HS-5 (cell line): ENCODE measurements at places on chromosomes 5 and 9.

GRCh38 chr9:134909511-134910481 is 7.9 kb downstream of the FCN1 start:
- DNase-seq = no peak

GRCh38 chr5:6941631-6942030 is 228.4 kb downstream of the TENT4A start:
- no peak for DNase-seq

DNA sequence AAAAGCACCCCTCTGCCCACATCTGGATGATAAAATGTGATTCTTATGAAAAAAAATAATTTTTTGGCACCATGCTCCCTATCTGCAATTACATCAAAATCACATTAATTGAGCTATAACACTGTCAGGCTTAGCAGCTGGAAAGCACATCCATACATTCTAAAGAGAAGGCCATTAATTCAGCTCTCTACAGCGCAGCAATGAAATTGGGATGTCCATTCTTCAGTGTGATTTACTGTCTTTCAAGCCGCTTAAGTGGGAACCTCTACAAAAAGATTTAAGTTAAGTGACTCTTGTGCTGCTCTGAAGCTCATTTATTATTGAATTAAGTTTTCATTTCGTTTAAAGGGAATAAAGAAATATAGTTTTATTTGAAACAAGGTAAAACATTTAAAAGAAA is 171.3 kb downstream of the EBF1 start:
- no peak for DNase-seq

DNA sequence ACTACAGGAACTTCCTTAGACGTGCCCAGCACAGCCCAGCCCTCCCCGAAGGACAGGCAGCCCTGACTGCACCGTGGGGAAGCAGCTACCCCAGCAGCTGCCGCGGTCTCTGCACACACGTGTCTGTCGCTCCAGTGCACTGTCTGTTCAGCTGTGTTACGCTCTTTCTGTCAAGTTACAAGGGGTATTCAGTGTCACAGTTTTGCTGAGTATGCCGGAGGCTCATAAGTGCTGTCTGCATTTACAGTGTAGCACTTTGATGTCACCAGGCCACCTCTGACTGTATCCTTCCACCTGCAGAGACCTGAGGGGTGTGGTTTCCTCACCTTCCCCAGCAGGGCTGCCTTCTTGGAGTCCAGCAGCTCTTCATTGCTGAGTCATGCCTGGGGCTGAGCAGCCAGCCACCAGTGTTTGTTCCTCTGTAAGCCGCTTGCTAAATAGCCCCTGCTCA is 126.8 kb downstream of the EHMT1 start:
- DNase-seq = no peak

- DNase-seq = peak; percentile 69
These were observed 155.3 kb downstream of the ADAMTS12 start for GRCh38 chr5:33736510-33736909.

DNA sequence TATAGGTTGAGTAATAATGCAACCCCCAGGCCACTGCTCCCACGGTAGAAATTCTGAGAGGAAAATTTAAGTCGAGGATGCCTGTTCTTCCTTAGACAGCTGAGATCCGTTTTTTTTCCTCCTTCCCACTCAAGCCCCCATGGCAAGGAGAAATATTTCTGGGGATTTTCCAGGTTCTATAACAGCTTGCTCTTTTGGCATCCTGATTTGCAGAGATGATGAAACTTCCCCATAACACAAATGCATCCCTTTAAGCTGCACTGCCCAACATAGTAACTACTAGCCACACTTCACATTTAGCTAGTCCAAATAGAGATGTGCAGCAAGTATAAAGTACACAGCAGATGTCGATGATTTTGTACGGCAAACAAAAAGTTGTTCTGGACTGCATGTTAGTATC is 32.5 kb upstream of the GNA14 start:
- DNase-seq = no peak

- no peak for DNase-seq
These were observed 34.4 kb upstream of the NSMF start for GRCh38 chr9:137493364-137494103.

DNA sequence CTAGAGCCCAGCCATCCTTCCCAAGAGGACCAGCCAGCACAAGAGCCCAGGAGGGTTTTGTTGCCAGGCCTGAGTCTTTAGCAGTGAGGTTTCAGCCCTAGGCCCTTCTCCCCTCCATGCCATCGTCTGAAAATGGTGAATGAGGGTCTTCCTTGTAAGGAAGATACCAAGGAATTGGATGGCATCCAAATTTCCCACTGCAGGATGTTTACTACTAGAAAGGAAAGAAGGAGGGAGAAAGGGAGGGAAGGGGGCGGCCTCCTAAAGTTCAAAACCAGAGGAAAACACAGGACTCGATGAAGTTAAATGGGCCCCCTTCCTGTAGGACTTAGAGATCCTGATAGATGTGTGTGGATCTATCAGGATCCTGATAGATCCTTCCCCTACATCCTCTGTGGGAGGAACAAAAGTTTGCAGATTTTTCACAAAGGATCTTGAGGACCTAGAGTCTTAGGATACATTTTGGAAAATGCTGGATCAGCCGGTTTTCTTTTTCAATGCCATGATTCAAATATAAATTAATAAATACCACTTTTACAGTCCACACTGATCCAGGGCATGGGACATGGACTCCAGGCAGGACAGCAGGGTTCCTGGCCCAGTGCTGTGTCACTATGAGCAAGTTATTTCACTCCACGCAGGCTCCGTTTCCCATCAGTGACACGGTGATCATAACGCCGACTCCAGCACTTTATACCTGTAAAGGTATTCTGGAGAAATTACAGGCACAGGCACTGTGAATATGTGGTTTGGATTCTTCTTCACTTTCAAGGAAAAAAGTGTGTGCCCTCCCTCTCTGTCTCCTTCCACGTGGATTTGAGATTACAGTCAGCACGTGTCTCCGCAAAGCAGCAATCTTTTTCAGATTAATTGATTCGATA is 40.9 kb downstream of the C5orf15 start:
- DNase-seq = no peak

GRCh38 chr5:80116465-80116864 is 81.3 kb downstream of the THBS4 start:
- no peak for DNase-seq

GRCh38 chr5:139383275-139383992 is at the start of gene SLC23A1:
SLC23A1 (minus strand) TSS chr5:139383297; CDS start chr5:139383253, 44 bp downstream.
- no peak for DNase-seq

DNA sequence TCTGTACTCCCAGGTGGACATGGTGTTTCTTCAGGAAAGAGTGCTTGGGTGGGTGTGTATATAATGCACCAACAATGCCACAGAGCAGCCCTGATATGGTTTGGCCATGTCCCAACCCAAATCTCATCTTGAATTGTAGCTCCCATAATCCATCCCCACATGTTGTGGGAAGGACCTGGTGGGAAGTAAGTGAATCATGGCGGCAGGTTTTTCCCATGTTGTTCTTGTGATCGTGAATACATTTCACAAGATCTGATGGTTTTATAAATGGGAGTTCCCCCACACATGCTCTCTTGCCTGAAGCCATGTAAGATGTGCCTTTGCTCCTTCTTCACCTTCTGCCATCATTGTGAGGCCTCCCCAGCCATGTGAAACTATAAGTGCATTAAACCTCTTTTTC is 158.5 kb downstream of the NR3C1 start:
- no peak for DNase-seq

- DNase-seq = no peak
These were observed 20.5 kb upstream of the FGFR4 start for GRCh38 chr5:177066224-177066623.

DNA sequence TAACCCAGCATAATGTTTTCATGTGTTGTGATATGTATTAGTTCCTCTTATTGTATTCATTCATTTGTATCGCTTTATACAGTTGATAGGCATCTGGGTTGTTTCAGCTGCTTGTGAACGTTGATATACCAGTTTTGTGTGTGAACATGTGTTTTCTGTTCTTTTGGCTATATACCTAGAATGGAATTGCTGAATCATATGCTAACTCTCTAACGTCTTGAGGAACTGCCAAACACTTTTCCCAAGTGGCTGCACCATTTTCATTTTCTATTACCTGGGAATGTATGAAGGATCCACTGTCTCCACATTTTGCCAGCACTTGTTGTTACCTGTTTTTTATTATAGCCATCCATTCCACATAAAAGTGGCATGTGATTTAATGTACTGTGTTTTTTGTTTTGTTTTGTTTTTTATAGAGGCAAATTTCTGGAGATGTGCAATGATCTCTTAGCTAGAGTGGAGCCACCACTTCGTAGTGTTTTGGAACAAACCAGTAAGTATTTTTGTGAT is 34.6 kb downstream of the HSPA4 start:
- no peak for DNase-seq

GRCh38 chr5:88489364-88489763 is 220.7 kb upstream of the TMEM161B start:
- DNase-seq = no peak

DNA sequence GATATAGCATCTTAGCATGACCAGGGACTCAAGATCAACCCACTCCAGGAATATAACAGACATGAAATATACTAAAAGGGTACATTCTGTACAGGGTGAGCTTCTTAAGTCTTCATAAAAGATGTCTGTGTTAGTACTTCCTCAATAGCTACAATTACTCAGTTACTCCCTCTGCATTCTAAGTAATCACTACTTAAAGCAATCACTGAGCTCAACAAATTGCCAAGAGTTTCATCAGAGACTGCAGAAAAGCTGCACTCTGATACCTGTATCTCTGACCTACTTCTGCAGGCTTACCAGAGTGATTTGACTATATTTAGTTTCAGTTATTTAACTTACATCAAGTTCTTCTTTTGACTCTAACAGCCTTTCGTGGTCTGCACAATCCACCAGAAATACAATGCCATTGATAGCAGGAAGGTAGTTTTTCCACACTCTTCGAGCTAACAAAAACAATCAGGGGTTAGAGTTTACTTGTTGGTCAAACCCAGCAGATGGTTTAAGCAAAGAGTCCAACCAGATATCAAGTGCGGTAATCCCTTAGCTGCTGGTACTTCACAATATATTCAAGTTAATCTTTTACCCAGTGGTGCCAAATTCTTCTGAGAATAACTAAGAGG is 23.3 kb downstream of the SAR1B start:
- DNase-seq = no peak

GRCh38 chr5:73008831-73009230 is 53.0 kb downstream of the FCHO2 start:
- no peak for DNase-seq

DNA sequence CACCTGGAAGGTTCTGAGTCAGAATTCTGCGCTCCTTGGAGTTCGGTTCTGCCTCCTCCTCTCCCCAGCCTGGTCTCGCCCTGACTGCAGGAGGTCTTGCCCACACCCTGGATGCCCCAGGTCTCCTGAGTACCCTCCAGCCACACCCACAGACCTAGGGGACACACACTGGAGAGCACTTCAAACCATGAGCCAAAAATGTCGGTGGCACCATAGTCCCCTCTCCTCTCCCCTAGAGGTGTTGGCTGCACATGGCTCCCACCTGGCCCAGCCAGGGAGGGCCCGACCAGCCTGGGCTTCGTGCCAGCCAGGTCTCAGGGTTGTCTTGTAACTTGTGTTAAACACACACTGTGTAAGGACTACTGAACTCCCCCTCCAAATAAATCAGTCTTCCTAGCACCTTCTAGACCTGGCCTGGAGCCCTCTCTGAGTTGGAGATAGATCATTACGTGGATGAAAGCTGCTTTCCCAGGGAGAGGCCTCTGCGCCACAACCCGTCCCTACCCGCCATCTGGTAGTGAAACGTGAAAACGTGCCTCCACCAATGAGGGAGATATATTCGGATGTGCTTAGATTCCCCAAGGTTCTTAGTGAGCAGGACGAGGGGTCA is 49.9 kb upstream of the CTSL start:
- DNase-seq = no peak

DNA sequence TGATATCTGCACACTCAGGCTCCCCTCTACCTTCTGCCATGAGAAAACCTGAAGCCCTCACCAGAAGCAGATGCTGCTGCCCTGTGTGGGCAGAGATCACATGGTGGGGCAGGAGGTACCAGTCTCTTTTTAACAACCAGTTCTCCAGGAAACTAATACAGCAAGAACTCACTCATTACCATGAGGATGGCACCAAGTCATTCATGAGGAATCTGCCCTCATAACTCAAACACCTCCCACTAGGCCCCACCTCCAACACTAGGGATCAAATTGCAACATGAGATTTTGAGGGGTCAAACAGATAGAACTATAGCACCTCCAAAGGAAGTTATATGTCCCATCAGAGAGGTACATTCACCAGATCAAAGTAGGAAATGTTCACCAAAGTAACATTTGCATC is 136.3 kb upstream of the SHB start:
- DNase-seq = peak; percentile 36

DNA sequence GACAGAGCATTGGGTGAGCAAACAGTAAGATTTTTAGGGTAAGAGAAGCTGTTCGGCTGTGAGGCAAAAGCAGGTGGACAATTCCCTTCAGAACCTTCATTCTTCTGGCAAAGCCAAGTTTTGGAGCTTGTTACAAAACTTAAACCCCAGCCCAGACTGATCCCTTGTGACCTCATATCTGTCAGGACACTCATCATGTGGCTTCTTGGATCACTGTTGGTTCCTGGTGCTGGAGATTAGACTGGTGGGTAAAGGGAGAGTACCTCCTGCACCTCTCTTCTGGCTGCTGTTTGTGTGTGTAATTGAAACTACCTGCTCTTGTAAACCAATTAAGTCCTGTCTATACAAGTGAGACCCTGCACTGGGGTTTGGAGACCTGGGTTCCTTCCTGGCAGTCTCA is 21.0 kb downstream of the LARP1 start:
- DNase-seq = no peak

DNA sequence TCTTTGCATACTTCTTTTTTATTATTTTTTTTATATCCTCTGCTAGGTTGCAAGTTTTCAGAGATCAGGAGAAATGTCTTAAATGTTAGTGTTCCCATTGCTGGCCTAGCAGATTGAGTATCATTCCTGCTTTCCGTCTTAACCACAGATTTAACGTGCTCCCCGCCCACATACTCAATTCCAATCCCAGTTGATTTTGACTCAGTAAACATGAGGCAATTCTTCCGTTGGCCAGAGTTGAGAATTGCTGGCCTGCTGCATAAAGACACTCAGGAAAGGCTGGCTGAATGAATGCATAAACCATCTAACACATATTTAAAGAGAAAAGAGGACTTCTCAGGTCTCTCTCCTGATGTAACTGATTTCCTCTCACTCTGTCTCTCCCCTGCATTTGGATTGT is 46.8 kb upstream of the PLPP6 start:
- DNase-seq = no peak

DNA sequence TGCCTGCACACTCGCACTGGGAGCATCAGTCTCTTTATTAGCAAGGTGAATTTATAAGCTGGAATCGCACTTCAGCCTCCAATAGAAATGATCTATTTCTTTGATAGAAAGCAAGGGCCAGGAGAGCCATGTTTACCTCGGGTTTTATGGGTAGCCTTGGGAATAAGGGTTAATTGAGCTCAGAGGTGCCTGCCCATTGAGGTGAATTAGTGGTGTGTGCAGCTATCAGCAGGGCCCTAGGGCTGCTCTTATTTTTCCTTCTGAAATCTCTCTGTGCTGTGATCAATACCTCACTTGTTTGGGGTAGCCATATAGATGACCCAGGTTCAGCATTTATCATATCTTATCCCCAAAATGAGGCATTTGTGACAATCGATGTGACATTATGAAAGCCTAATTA is 297.8 kb downstream of the EBF1 start:
- DNase-seq = no peak
